ENCODE measurements at places on chromosomes 3 and 15.

GRCh38 chr15:40852529-40852928 is 8.7 kb downstream of the SPINT1 start:
- DNase-seq: no peak

GRCh38 chr3:98343647-98344507 is 9.8 kb upstream of the OR5K4 start:
- DNase-seq: no peak

DNA sequence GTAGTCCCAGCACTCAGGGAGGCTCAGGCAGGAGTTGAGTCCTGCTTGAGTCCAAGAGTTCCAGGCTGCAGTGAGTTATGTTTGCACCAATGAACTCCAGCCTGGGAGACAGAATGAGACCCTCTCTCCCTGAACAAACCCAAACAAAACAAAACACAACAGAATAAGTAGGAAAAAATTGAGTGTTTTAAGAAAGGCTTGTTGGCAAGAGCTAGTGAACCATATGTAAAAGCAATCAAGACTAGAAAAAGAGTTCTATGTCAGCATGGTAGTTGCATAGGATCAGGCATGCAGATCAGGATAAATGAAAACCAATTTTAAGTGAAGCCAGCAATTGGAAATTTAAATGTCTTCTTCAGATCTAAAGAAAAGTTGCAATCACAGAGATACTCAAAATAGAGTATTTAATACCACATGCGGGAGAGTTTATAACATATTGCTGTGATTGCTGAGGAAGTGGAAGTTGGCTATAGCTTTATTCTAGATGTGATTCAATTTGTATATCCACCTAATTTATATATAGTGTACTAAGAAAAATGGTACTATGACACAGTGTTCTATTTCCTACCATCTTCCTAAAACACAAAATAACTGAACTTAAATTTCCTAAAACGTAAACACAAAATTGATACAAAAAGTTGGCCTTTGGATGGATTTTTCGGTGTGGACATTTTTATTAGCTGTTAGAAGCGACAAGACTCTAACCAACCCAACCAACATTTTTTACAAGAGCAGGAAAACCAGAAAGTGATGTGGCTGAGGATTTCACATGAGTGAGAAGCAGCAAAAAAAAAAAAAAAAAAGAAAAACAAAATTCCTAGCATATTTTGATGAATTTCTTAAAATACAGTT is 101.9 kb upstream of the ROBO1 start:
- no peak for DNase-seq

DNA sequence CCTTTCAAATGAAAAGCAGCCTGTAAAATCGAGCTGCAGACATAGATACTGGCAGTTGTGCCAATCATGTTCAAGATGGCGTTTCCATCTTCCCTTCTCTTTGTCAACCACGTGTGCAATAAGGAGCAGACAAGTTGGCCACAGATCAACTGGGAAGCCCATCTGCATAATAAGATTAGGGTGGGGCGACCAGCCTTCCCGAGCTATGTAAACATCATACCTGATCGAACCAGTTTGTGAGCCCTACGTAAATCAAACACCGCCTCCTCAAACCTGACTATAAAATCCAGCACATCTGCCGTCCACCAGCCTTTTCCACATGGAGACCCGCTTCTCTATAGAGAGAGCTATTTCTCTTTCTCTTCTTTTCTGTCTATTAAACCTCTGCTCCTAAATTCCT is 37.2 kb downstream of the TRIM42 start:
- DNase-seq: no peak

DNA sequence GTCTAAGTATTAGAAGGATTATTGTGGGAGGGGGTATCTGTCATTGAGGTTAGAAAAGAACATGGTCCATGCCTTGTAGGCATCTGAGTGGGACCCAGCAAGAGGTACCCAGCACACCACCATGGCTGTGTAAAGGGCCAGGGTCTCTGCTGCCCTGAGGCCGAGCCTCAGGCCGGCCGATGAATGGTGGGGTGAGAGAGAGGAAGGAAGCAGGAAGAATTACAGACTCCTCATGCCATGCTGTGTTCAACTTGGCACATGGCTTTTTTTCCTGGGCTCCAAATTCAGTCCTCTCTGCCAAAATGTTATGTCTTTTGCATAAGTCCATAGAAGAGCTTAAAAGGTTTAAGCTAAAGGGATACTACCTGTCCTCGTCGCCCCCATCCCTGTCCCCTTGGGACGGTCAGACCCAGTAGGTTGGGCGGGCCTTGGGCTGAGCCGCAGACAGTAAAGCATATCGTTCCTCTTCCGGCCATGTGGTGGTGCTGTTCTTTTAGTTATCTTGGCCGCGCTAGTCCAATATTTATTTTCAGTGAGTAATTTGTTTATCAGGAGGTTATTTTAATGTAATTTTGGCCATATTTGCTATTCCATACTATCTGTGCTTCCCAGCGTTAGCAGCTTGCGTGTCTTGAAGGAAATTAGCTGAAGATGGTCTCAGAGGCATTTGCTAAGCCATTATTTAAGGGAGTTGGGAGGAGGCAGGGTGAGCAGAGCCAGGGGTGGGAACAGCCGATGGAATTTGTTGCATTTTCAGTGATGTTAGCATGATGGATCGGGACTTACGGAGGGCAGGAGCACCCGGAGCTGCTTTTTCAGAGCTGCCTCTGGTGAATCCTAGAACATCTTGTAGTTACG is 152.4 kb downstream of the AGBL1 start:
- peak; percentile 25 for DNase-seq

GRCh38 chr3:110932567-110932966 is 139.0 kb upstream of the NECTIN3 start:
- DNase-seq: no peak

- no peak for DNase-seq
Measured at GRCh38 chr3:176041812-176042211, 1155.5 kb downstream of the TBL1XR1 start.

DNA sequence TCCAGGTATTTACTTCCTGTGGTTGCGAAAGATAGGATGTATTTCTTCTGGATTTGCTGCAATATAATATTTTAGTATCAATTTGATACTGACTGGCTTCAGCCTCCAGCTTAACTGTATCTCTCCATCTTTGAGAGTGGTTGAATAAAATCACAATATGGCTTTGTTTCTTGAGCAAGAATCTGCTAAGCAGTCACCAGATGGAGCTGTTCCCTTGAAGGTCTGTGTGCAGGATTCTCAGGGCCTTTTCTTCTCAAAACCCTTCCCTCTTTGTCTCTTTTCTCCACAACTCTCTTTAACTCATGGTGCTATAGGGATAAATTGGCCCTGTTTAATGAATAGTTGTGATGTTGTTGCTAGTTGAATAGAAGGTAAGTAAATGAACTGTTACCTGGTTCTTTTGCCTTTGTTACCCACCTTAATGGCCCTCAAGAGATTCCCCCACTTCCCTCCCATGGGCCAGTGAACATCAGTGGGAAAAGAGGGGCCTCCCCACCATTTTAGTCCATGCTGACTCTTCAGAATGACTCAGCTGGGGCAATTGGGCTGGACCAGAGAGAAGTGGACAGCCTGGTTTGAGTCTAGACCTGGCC is 34.8 kb upstream of the RAB6B start:
- DNase-seq: no peak

- no peak for DNase-seq
Measured at GRCh38 chr15:39404767-39405181, 176.1 kb upstream of the THBS1 start.
